Kidney capillary endothelial cell (primary cell): ENCODE measurements at places on chromosomes 3 and 15.

DNA sequence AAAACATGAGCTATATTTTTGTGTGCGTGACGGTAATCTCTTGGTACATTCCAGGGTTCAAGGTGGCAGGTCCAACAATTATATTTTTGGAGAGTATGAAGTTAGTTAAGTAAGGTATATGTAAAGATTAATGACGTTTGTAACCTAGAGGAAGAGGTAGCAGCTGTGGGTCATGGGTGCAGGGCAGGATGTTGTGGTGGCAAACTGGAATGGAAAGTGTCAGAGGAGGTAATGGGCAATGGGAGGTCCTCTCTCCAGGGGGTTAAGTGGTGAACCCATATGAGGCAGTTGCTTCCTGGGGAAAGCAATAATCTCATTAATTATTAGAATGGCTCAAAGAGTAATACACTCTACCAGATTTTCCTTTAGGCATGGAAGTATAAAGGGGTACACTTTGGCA is 1.0 kb upstream of the CD200R1L start:
- no peak for DNase-seq

DNA sequence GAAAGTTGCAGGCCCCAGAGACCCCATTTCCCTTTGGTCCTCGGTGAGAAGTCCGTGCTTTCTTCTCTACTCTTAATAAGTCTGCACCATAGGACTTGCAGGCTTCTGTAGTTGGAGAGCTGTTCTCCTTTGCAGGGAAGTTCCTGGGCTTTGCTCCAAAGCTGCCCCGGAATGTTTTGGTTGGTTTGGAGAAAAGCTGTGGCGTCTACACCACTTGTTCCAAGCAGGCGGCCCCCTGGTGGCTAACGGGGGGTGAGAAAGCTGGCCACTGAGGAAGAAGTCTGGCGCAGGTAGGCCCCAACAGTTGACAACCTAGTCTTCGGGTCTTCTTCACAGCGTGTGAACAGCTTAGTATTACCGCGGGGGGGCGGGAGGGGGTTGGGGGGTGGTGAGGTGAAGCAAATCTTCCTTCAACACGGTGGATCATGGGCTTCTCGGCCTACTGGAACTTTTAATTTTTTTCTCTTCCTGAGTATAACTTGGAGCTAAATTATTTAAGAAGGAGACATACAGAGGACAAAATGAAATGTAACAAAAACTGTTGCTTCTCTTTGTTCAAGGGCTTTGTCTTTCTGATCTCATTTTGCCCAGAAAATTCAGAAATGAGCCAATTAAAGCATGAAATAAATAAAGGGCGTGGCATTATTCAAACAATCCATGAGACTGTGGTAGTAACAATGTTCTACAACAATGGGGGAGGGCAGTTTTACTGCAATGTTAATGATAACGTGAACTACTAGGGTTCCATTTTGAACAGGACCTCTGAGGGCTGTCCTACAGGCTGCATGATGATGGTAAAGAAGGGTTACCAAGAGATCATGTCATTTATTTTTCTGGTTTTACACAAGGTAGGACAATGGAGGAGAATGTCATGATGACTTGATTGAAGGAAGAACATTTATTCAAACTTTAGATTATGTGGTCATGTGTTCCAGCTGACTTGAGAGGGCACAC is 2.2 kb upstream of the THRB start:
- no peak for DNase-seq

DNA sequence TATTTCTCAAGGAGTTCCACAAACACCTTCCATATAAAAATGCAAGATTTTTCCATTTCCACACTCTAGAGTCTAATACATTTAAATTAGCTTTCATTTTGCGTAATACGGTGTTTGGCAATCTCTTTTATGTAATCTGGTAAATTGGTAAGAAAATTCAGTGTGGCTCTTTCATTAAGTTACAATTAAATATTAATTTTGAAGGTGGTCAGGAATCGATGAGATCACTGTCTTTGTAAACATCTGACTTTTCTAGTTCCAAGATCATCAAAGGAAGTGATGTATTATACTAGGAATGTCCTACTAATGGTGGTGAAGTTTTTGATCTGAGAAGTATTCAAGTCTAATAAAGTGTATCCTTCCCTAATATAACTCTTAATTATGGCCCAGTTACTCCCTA is 1.1 kb upstream of the UTS2B start:
- DNase-seq = peak; percentile 75

- no peak for DNase-seq
Measured at GRCh38 chr3:29850641-29851040, 569.8 kb downstream of the RBMS3 start.

DNA sequence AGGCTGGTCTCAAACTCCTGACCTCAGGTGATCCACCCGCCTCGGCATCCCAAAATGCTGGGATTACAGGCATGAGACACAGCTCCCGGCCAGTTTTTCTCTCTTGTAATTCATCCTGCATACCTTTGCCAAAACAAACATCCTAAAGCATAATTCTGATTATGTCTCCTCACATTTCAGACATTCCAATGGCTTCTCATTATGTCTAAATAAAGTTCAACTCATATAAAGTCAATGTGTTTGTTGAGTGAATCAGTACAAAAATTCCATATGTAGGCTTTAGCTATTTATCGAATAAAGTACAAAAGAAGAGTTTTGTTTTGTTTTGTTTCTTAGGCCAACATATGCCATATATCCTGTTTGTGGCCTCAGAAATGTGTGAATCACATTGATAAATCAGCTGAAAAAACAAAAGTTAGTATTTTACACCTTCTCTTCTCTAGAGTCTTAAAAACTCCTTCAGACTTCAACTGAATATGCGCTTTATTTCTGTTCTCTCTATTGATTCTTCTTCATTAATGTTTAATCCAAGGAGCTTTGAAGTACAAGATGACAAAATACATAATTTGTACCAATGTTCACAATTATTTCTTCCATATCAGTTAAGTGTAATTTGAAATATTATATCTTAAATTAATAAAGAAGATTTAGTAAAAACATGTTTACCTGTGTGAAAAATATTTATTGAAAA is 165.8 kb downstream of the MECOM start:
- peak; percentile 33 for DNase-seq
